Activated CD4-positive, alpha-beta memory T cell treated with anti-CD3 and anti-CD28 coated beads, Interleukin-2, amount 10 ng/mL, durations not matched to agents 7 days and 5 days (primary cell): ENCODE measurements at places on chromosomes 11 and 22. TPM values are rescaled to one million over a fixed set of nuclear protein-coding genes. Genes with fewer than 3 reads are reported as not detected.

RFPL2 gene
- 2.0 TPM for total RNA-seq

CLDN5 gene
- 0.38 TPM for total RNA-seq

POTEH gene
- total RNA-seq: not detected

TBX1 gene
- total RNA-seq: not detected

SLC22A25 gene
- total RNA-seq: not detected

HBE1 gene
- total RNA-seq: not detected

PRSS23 gene
- 4.0 TPM for total RNA-seq

PYGM gene
- total RNA-seq: 3.1 TPM

MMP7 gene
- not detected for total RNA-seq

GRK3 gene
- 24.1 TPM for total RNA-seq

SUSD2 gene
- 0.23 TPM for total RNA-seq

SNX15 gene
- 24.3 TPM for total RNA-seq

APOBEC3B gene
- 51.9 TPM for total RNA-seq

ZBED5 gene
- 44.2 TPM for total RNA-seq

MUC5AC gene
- total RNA-seq: not detected

ATP6V1E1 gene
- 103 TPM for total RNA-seq

CRACR2B gene
- 12.7 TPM for total RNA-seq

ROM1 gene
- total RNA-seq: 1.6 TPM

DKK3 gene
- total RNA-seq: not detected

MAP6 gene
- 1.5 TPM for total RNA-seq

NLRP6 gene
- total RNA-seq: 2.5 TPM

PMM1 gene
- 44.4 TPM for total RNA-seq

OR5B2 gene
- total RNA-seq: not detected

E2F8 gene
- 37.3 TPM for total RNA-seq

PHF21B gene
- not detected for total RNA-seq

GAL3ST3 gene
- not detected for total RNA-seq

PANX3 gene
- total RNA-seq: not detected

UBQLNL gene
- total RNA-seq: 0.13 TPM

IL18BP gene
- total RNA-seq: 12.4 TPM

MAPK8IP2 gene
- total RNA-seq: 0.15 TPM

SCT gene
- not detected for total RNA-seq

MMP13 gene
- total RNA-seq: not detected

CDON gene
- total RNA-seq: 1.8 TPM

CTSW gene
- 80.5 TPM for total RNA-seq

APOL5 gene
- not detected for total RNA-seq

RIN1 gene
- 0.43 TPM for total RNA-seq

ZNF280A gene
- not detected for total RNA-seq

LRRC55 gene
- total RNA-seq: not detected

WEE1 gene
- total RNA-seq: 62.8 TPM

MB gene
- not detected for total RNA-seq
